SJSA1 (cell line): ENCODE measurements at places on chromosomes 12 and 14. TPM values are rescaled to one million over a fixed set of nuclear protein-coding genes. Genes with fewer than 3 reads are reported as not detected.

DNA sequence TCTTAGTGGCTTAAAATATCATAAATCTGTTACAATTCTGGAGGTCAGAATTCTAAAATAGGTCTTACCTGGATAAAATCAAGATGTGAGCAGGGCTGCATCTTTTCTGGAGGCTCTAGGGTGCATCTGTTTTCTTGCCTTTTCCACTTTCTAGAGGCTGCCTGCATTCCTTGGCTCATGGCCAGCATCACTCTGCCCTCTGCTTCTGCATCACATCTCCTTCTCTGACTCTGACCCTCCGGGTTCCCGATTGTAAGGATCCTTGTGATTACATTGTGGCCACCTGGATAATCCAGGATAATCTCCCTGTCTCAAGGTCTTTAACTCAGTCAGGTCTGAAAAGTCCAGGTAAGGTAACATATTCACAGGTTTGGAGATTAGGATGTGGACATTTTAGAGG is 11.0 kb upstream of the BMP4 start:
- no peak overlapping the region for H3K4me3 ChIP-seq
- H3K27ac ChIP-seq = no peak overlapping the region
- H3K27me3 ChIP-seq = peaks cover 9% of the 10 kb centered on the region
- no peaks in the 10 kb centered on the region for H3K36me3 ChIP-seq

Gene ADAMTS20
- not detected in 2 replicates for total RNA-seq

- H3K36me3 ChIP-seq = no peaks in the 10 kb centered on the region
- no peaks in the 10 kb centered on the region for H3K4me1 ChIP-seq
- H3K27ac ChIP-seq = no peak overlapping the region
- no peak overlapping the region for H3K4me3 ChIP-seq
- H3K27me3 ChIP-seq = no peaks in the 10 kb centered on the region
These were observed 6.8 kb upstream of the HNF1A start for GRCh38 chr12:120971299-120972180.

GRCh38 chr12:110577864-110578693 is 5.0 kb downstream of the PPTC7 start:
- H3K4me3 ChIP-seq = peak overlapping the region; percentile 18
- peaks cover 30% of the 10 kb centered on the region for H3K4me1 ChIP-seq
- no peak for DNase-seq
- H3K27ac ChIP-seq = peak overlapping the region; percentile 97

DNA sequence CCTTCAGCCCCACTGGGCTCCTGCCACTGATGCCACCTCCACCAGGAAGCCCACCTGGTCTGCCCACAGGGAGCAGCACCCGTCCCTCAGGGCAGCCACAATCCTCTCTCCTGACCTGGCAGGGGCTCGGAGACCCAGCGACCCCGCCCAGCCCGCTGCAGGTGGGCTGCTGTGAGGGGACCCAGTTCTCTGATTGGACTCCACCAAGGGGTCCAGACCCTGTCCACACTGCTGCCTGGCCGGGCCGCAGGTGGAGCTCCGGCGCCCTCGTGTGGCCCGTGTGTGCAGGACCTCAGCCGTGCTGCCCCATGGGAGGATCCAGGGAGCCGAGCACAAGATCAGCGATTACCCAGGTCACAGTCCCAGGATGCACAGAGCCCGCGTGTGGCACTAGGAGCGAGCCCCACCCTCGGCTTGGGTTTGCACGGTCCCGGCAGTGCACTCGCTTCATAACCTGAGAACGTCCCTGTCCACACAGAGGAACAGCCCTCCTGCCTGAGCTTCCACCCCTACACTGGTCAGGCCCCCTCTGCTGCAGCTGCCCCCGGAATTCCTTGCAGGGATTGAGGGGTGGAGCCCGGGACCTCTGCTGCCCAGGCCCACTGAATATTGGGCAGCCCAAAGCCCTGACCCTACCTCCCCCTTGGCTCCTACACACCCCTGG is 35.4 kb upstream of the TMEM179 start:
- no peaks in the 10 kb centered on the region for H3K36me3 ChIP-seq
- DNase-seq = peak; percentile 24
- H3K4me3 ChIP-seq = no peak overlapping the region
- H3K4me1 ChIP-seq = 0 out of 2 replicates have a peak, but pooled peaks cover 3% of the 10 kb centered on the region
- no peak overlapping the region for H3K27ac ChIP-seq

- H3K36me3 ChIP-seq = peaks cover 13% of the 10 kb centered on the region
- no peaks in the 10 kb centered on the region for H3K27me3 ChIP-seq
- H3K4me1 ChIP-seq = peaks cover 28% of the 10 kb centered on the region
- no peak for DNase-seq
These were observed 26.3 kb downstream of the MLXIP start for GRCh38 chr12:122104844-122105243.

GRCh38 chr12:89161557-89161956 is 190.7 kb downstream of the DUSP6 start:
- H3K36me3 ChIP-seq = no peaks in the 10 kb centered on the region
- DNase-seq = no peak
- no peaks in the 10 kb centered on the region for H3K27me3 ChIP-seq
- H3K4me3 ChIP-seq = no peak overlapping the region
- no peak overlapping the region for H3K27ac ChIP-seq

- H3K36me3 ChIP-seq = no peaks in the 10 kb centered on the region
- H3K4me1 ChIP-seq = peaks cover 18% of the 10 kb centered on the region
- H3K4me3 ChIP-seq = no peak overlapping the region
- H3K27ac ChIP-seq = no peak overlapping the region
- H3K27me3 ChIP-seq = no peaks in the 10 kb centered on the region
- DNase-seq = no peak
These were observed 1.5 kb upstream of the IGF1 start for GRCh38 chr12:102481705-102482425.

Gene LRRC74A
- not detected in 2 replicates for total RNA-seq

Gene C12orf60
- 0.53 and 1.4 TPM in 2 replicates for total RNA-seq

Gene SLC4A8
- total RNA-seq = 6.2 and 29.0 TPM in 2 replicates

DNA sequence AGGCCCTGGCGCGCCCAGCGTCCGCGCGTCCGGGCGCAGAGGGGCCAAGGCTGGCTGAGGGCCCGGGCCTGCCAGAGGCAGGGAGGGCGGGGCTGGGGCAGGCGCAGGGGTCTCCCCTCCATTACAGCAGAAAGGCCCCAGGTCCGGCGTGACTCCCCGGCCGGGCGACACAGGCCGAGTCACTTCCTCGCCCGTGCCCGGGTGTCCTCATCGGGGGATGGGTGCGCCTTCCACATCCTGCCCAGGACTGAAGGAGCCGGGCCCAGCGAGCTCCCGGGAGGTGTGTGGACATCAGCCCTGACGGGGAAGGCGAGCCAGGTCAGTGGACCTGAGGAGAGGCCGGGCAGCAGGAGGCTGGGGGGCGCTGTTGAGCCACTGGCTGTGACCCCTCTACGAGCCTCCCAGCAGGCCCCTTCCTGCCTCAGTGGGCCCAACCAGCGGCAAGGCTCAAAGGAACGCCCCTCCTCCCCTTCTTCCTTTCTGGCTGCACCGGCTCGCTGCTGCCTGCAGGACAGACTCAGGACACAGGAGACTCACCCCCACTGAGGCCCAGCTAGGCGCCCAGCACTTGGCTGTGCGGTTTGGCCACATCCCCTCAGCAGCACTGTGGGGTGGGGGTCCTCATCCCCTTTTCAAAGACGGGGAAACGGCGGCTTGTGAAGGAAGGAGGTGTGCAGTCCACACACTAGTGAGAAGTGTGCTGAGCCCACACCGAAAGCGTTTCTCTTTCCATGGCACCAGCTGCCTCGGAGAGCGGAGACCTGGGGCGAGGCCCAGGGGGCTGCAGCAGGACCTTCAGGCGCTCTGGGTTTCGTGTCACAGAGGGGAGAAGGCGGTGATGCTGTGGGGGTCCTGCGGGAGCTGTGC is 606 bp downstream of the TNFAIP2 start:
- H3K27me3 ChIP-seq = no peaks in the 10 kb centered on the region
- H3K4me1 ChIP-seq = peaks cover 39% of the 10 kb centered on the region
- peaks cover 13% of the 10 kb centered on the region for H3K36me3 ChIP-seq
- H3K4me3 ChIP-seq = peak overlapping the region; percentile 69

DNA sequence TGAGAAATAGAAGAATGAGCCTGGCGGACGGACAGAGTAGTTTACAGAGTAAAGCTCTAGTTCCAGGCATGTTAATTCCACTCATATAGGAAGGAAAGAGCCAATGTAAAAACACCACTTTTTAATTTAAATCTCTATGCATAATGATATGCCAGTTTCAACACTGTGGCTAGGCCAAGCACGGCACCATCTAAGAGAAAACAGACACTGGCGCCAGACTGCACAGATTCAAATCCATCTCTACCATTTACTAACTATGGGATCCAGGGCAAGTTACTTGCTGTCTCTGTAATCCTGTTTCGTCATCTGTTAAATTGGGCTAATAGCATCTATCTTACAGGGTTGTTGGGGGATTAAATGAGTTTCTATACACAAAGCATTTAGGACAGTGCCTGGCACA is 27.5 kb downstream of the RMST start:
- DNase-seq = no peak
- no peaks in the 10 kb centered on the region for H3K36me3 ChIP-seq
- no peak overlapping the region for H3K27ac ChIP-seq
- no peaks in the 10 kb centered on the region for H3K27me3 ChIP-seq
- H3K4me3 ChIP-seq = no peak overlapping the region
- H3K4me1 ChIP-seq = no peaks in the 10 kb centered on the region

GRCh38 chr12:54390668-54391551 is 6.4 kb upstream of the ZNF385A start:
- no peak overlapping the region for H3K4me3 ChIP-seq
- H3K27me3 ChIP-seq = no peaks in the 10 kb centered on the region
- H3K4me1 ChIP-seq = 0 out of 2 replicates have a peak, but pooled peaks cover 9% of the 10 kb centered on the region
- no peak overlapping the region for H3K27ac ChIP-seq
- peaks cover 24% of the 10 kb centered on the region for H3K36me3 ChIP-seq

DNA sequence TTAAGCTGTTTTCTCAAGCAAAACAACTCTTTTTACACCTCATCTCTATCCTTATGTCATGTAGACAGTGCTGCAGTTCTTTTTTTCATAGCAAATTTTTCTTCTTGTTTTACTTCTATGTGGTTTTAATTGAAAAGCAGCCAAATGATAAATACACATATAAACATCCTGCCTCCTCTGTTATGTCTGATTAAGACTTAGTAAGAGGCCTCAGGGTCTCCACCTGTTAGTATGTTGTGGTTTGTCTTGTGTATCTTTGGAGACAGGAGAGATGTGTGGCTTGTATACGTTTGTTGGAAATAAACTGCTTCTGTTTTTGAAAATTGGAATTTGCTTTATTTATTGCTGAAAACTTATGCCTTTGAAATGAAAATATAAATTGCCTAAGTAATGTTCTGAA is 32.0 kb downstream of the PEX5 start:
- H3K27me3 ChIP-seq = no peaks in the 10 kb centered on the region; the same call in 1 of the 2 replicates
- DNase-seq = no peak
- no peaks in the 10 kb centered on the region for H3K36me3 ChIP-seq
- no peak overlapping the region for H3K4me3 ChIP-seq
- H3K4me1 ChIP-seq = no peaks in the 10 kb centered on the region

Gene TMEM132D
- not detected in 2 replicates for total RNA-seq
